ENCODE measurements at places on chromosomes 4 and X.

DNA sequence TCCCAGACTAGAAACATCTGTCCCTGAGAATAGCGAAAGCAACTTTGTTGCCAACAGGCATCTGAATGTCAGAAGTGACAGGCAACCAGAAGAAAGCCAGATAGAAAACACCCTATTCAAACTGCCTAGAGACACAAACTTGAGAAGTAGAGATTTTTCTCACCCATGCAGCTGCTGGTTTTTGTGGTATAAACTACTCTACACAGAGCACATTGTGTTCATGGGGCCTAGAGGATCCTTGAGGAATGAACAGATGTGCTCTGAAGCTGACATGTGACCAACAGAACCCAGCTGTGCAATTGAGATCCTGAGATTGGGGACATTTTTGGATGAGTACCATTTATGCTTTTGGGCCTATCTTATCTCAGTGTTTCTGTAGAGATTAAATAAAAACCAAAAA is 63.6 kb upstream of the NRK start:
- no peak for DNase-seq

DNA sequence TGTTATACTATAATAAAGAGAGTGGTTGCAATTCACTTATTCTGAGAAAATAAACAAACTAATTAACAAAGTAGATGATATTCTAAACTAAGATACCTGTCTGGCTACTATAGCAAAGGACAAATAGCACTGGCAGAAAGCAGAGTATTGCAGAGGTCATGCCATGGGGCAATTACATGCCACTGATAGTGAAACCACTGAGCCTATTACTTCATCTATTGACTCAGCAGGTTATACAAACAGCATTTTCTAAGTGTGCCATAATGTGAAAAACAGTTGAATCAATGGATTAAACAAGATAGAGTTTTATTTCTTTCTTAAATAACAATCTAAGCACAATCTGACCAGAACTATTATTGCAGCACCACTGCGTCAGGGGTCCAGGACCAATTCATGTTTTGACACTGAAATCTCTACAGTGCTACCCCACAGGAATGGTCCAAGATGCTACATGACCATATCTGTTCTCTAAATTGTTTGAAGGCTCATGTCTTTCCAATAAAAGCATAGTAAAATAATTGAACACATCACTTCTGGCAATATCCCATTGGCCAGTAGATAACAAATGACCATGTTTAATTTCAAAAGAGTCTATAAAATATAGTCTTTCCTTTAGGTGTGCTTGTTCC is 389.5 kb upstream of the GRID2 start:
- DNase-seq, result no peak

DNA sequence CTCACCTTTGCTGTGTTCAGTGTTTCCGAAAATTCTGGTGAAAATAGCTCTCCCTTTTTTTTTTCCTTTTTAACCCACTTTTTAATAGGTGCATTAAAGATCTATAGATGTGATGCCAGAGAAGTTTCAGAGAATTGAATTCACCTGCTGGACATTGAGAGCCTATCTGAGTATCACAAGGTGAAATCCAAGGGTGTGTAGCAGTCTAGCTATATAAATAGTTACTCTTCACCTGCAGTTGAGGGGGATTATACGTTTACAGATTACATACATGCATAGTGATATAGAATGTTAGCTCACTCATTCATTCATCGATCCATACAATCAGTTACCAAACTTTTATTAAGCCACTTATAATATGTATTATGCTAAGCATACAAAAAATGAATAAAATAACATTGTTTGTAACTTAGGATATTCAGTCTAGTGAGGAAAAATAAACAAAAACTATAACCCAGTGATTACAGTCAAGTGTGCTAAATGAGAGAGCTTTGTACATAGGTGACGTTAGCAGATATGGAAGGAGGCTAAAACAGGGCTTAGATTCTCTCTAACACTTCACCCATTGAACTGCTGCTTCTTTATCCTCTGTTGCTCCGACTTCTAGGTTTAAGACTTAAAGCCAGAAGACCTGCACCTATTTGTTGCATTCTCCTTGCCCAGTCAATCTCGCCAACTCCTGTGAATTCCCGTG is 769.0 kb downstream of the STIM2 start:
- no peak for DNase-seq

DNA sequence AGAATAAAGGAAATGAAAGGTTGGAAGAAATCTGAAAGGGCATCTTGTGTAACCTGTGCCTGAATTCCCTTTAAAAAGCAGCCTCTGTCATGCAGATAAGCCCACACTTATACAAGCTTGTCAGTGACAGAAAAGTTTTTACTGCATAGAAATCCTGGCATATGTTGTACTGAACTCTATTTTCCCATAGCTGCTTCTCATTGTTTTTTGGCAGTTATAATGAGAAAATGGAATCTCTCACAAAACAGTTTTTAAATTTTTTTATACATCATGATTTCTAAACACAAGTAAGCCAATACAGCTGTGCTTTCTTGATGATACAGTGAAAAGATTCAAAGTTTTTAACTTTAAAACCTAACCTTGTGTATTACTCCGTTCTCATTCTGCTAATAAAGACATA is 511.4 kb upstream of the ARX start:
- no peak for DNase-seq

DNA sequence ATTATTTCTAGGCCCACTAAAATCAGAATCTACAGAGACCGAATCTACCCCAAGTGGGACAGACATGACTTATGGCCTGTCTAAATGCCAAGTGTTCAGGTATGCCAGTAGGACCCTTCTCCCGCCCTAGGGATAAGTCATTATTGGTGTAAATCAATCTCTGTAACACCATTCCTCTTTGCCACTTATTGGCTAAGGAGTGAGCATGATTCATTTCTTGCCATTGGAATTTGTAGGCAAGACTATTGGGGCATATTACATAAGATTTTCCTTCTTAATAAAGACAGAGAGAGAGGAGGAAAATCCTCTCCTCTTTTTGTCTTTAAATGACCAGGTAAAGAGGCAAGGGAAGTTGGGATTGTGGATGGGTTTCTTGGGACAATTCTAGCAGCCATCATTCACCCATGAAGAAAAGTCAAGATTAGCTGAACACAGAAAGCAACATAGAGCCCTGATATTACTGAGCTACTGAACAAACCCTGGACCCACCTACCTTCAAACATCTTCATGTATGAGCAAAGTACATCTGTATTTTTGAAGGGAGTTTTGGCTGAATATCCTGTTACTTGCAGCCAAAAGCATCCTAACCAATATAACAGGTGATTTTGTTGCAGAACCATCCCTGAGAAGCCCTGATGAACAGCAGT is 2.6 kb downstream of the SLC9B2 start:
- no peak for DNase-seq

- no peak for DNase-seq
Observed at GRCh38 chr4:47737326-47737725, 100.5 kb downstream of the CORIN start.

DNA sequence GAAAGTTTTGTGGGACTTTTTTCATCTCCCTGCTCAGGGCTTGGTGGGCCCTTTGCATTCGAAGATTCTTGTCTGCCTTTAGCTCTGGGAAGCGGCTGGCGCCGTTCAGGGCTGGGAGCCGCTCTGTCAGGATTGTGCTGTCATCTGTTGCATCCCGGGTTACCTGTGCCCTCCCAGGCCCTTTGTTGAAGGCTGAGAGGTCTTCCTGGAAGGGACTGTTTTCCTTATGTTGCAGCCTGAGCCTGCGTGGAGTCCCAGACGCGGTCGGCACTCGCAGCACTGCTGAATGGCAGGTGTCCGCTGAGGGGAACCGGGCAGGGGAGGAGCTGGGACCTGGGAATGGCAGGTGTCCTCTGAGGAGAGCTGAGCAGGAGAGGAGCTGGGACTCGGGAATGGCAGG is 15.9 kb downstream of the RGS12 start:
- DNase-seq, result no peak

GRCh38 chr4:92615049-92615448 is 311.3 kb downstream of the GRID2 start:
- no peak for DNase-seq

- DNase-seq, result no peak
Observed at GRCh38 chr4:30005995-30006394, 714.2 kb upstream of the PCDH7 start.

DNA sequence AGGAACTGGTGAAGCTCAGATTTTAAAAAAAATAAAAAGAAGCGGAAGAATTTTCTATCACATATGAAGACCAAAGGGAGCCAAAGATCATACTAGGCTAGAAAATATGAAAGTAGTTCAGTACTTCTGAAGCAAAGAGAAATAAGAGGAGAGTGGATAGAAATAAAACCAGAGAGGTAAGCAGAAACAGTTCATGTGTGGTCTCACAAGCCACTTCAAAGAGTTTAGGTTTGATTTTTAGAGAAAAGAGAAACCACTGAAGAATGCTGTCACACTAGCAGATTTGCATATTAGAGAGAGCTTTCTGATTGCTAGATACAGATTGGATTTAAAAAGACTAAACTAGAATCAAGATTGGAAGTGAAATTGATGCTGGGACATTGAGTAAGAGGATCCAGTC is 51.7 kb downstream of the GABRA3 start:
- DNase-seq, result no peak

- no peak for DNase-seq
Observed at GRCh38 chrX:21745756-21746155, 12.2 kb downstream of the SMPX start.

GRCh38 chr4:44256414-44256813 is 192.2 kb downstream of the KCTD8 start:
- no peak for DNase-seq

- no peak for DNase-seq
Observed at GRCh38 chr4:121881158-121881557, 10.9 kb upstream of the BBS7 start.

GRCh38 chr4:76380561-76380960 is 40.4 kb downstream of the CCDC158 start:
- no peak for DNase-seq

- DNase-seq, result no peak
Observed at GRCh38 chrX:141314441-141314840, 72.1 kb upstream of the SPANXC start.

- DNase-seq, result no peak
Observed at GRCh38 chr4:158002173-158002572, 170.7 kb downstream of the GASK1B start.

DNA sequence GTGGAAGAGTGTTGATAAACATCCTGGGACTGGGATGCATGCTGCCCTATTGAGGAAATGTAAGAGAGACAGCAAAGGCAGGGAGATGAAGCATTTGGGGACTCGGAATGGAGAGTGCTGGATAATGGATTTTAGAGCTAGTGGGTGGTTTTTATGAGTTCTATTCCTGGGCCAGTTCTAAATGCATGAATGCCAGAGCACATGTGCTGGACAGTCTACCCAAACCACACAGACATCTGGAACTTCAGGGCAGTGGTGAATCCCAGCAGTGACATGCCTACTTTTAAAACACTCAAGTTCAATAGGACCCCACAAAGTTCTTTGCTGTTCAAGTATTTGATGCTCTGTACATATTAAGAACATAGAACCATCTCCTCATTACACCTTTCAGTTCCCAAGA is 133.9 kb downstream of the CBR4 start:
- DNase-seq, result no peak

DNA sequence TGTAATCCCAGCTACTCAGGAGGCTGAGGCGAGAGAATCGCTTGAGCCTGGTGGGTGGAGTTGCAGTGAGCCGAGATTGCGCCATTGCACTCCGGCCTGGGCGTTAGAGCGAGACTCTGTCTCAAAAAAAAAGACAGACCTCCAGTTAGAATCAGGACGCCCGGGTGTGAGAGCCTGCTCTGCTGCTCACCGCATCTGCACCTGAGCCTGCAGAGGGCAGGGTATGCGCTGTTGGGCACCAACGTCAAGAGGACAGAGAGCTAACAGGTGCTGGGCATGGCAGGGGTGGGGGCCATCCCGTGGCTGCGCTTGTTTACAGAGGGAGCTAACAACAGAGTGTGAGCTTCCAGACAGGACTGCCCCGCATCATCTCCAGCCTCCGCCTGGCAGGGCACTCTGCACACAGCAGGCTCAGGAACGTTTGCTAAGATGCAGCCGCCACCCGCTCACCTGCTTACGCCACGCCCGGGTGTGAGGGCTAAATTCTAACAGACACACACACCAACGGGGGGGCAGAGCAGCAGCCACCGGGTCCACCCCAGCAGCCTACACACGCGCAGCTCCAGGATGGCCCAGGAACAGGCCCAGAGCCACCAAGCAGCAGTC is 50.0 kb upstream of the CPLX1 start:
- no peak for DNase-seq

DNA sequence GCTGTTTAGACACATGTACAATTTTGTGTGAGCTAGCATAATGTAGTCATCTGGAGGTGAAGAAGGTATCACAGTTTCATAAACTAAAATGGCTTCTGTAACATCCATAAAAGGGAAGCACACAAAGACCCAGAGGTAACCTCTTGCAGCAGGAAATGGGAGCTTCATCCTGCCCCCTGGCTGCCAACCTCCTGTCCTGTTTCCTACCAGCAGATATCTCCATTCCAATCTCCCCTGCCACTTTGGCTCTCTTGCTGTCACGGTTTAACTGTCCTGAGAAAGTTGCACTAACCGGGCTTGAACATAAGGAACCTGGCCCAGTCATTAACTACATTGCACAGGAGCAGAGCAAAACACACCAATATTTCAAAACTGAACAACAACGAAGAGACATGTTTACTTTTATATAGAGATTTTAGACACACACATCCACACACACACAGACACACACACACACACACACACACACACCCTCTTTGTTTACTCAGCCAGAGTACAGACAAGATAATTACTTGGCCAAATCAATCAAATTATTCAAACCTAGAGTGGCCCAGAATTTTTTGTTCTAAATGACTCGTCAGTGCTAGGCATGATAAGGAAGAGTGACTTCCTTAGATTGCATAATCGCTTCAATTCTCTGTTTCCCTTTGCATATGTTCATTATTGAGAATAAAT is 24.2 kb downstream of the MID2 start:
- DNase-seq, result no peak

DNA sequence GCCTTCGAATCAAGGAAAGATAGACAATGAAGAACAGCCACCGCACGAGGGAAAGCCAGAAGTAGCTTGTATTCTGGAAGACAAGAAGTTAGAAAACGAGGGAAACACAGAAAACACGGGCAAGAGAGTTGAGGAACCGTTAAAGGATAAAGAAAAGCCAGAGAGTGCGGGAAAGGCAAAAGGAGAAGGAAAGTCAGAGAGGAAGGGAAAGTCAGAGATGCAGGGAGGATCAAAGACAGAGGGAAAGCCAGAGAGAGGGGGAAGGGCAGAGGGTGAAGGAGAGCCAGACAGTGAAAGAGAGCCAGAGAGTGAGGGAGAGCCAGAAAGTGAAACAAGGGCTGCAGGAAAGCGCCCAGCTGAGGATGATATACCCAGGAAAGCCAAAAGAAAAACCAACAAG is 1.4 kb downstream of the TCEAL2 start:
- DNase-seq, result no peak

DNA sequence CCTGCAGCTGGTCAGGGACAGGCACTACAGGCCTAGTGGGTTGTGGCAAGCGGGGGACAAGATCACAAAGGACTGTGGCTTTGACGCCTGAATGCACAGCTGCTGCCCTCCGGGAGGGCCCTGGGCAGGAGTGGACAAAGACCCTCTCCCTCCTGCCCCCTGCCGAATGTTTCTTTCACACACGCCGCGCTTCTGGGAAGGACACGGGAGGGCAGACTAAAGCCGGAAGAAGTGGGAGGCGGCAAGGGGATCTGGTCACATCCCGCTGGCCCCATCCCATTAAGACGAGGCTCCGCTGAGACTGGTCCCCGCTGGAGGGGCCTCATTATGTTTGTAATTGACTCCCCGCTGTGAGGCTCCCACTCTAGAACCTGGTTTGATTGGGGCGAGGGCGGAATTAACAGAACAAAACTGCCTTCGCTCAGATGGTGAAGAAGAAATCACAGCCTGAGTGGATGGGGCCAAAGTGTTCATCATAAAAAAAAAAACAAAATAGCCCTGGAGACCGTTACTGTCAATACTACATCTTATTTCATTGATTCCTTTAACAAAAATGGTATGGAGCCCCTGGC is 37.8 kb upstream of the PSAPL1 start:
- DNase-seq, result no peak
